ENCODE measurements at places on chromosomes 5 and 9.

GRCh38 chr5:141683596-141684141 is 1.6 kb upstream of the ARAP3 start:
- DNase-seq: no peak

GRCh38 chr5:171149772-171150171 is 159.3 kb upstream of the TLX3 start:
- DNase-seq: no peak

GRCh38 chr9:113668061-113668460 is 204.5 kb downstream of the RGS3 start:
- DNase-seq: no peak

DNA sequence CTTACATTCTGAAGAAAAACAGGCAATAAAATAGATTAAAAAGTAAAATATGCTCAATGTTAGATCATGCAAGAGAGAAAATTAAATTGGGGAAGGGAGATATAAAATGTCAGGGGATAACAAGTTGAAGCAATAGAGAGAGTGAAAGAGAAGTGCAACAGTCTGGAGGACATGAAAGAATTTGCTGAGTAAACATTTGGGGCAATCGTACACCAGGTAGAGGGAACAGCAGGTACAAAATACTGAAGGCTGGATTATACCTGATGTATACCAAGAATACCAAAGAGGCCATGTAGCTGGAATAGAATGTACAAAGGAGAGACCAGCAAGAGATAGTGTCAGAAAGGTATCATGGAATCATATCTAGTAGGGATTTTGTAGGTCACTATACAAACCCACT is 300.8 kb downstream of the DNAH5 start:
- DNase-seq: no peak

- DNase-seq: no peak
Measured at GRCh38 chr9:137454145-137454596, 5.0 kb downstream of the NSMF start.

DNA sequence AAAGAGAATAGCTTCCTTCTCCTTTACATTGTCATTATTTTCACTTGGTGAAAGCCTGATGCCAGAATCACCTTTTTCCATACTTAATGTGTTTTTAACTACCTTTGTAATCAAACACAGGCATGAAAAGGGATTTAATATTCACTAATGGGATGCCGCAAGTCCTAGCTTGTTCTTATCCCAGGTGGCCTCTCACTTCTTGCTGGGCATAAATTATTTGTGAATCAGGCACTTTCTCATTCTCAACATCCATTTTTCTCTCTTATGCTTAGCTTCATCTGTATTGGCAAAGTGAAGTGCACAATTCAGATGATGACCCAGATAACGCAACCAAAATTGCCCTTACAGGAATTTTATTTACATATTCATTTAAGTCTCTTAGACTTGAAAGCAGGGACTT is 10.9 kb downstream of the ACTL7B start:
- DNase-seq: no peak

GRCh38 chr5:177444106-177445051 is 2.2 kb upstream of the PRR7 start:
- no peak for DNase-seq

DNA sequence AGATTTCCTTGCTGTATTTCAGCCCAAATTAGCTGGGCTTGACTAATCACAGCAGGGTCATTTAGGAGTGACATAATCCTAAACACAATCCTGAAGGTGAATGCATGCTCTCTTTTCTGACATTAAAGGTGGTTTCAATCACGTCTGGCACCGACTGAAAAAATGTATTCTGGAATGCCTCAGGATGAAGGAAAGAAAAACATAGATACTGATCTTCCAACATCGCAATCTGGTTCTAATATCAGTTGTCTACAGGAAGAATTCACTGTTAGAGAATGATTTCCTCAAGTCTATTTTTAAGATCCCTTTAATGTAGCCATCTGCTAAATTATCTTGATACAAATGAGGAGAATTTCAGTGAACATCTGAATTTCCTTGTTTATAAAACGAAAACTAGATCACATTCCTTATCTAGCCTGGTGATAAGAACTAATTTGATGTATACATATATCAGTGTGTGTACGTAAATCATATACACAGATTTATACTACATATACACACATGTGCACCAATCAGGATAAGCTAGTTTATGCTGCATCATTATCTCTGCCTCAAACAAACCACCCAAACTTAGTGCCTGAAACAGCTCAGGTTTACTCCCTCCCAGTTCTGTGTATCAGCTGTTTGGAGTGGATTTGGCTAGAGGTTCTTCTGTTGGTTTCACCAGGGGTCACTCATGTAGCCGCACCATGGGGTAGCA is 31.3 kb upstream of the TAS2R1 start:
- no peak for DNase-seq

DNA sequence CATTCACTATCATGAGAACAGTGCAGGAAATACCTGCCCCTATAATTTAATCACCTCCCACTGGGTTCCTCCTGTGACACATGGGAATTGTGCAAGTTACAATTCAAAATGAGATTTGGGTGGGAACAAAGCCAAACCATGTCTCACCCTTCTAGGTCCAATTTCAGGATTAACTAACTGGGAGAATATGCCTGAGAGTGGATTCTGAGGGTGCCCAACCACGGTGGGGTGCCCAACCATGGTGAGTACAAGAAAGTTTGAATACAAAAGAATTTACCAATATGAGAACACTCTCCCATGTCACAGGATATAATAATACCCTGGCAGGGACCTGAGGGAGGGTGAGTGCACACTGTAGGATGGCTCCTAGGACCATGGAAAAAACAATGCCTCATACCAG is 17.2 kb upstream of the GDA start:
- no peak for DNase-seq

DNA sequence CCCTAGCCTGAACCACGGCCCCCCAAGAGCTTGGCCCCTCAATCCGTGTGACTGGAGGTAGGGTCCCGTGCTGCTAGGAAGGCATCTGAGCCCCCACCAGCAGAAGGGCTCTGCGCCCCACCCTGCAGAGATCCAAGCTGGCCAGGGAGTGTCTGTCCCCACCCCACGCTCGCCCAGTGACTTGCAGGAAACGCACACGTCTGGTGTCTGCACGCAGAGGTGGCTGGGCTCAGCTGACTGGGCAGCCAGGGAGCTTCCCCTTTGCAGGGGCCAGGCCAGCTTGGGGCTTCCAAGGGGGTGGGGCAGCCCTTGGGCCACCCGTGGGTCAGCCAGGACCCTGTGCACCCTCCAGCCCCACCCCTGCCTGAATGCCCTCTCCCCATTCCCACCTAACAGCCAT is 24.3 kb downstream of the NOTCH1 start:
- DNase-seq: no peak

DNA sequence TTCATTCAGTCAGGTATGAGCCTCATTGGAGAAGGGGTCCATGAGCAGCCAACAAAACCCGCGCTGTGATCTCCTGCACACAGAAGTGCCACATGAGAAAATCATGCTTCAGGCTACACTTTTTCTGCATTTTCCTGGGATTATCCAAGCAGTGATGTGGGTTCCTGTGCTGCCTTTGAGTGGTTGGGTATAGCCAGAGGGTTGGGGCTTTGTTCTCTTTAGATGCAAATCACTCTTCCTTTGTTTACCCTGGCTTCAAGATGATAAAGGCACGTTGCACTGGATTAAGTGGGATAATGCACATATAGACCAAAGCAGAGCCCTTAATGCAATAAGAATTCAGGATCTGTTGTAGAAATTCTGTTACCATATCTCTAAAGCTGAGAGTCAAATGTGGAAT is 18.7 kb downstream of the ECM2 start:
- no peak for DNase-seq

GRCh38 chr9:130860458-130861316 is 25.6 kb downstream of the ABL1 start:
- no peak for DNase-seq

- no peak for DNase-seq
Measured at GRCh38 chr5:18370531-18370930, 736.3 kb downstream of the TAF11L14 start.

- DNase-seq: no peak
Measured at GRCh38 chr5:90866915-90867731, 308.5 kb downstream of the ADGRV1 start.

DNA sequence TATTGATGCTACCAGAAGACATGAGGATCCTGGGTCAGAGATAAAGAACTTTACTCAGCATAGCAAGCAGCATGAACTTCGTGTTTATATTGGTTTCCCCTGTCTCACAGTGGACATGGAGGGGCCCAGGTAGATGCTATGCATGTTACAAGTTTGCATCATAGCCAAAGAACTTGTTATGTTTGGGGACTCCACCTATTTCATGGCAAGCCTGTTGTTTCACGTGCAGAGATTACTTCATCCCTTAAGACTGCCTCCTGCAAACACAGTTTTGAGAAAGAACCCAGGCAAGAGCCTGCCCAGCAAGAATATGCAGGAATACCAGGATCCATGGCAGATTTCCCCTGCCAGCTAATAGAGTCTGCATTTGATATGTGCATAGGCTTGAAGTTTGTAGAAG is 68.4 kb downstream of the RCL1 start:
- DNase-seq: no peak

GRCh38 chr5:35115920-35116319 is 68.2 kb upstream of the AGXT2 start:
- DNase-seq: no peak

GRCh38 chr5:6634306-6634705 is 1.1 kb downstream of the SRD5A1 start:
- DNase-seq: no peak

- no peak for DNase-seq
Measured at GRCh38 chr9:20244271-20244670, 378.0 kb downstream of the MLLT3 start.

GRCh38 chr5:138720840-138721239 is 32.4 kb upstream of the CTNNA1 start:
- DNase-seq: no peak

- DNase-seq: no peak
Measured at GRCh38 chr5:44046619-44047364, 342.4 kb downstream of the FGF10 start.

DNA sequence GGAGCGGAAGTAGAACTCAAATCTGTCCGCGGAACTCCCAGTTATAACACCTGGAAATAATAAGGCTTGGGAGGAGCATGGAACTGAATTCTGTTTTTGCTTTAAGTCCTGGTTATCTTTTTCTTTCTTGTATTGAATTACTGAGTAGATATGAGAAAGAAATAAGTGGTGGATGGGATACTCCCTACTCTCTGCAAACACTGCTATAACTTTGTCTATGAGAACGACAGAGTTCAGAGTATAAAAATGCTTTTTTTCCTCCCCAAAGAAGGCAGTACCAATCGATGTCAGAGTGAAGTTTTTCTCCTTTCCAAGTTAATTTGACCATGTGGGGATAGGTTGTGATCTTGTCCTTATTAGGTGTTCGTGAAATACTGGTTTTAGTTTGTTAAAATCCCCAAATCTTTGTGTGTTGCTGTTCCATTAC is 1.2 kb downstream of the RIC1 start:
- DNase-seq: no peak

- DNase-seq: no peak
Measured at GRCh38 chr9:35993976-35994720, 36.2 kb upstream of the OR2S2 start.

- DNase-seq: no peak
Measured at GRCh38 chr5:149938791-149939358, 5.7 kb downstream of the PDE6A start.

- no peak for DNase-seq
Measured at GRCh38 chr9:35057271-35057620, 15.2 kb downstream of the VCP start.

GRCh38 chr9:134571946-134572917 is 69.4 kb upstream of the COL5A1 start:
- DNase-seq: no peak

DNA sequence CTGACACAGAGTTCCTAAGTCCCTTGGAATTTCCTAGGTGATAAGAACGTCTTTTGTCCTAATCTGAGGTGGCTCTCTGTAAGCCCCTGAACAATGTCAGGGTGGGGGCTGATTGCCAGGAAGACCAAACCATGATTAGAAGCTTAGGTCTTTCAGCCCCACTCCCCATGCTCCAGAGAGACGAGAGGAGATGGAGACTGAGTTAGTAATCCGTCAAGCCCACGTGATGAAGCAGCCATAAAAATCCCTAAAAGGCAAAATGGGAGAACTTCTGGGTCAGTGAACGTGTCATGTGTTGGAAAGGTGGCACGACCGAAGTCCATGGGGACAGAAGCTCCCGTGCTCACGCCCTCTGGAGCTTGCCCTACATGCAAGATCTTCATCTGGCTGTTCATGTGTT is 85.6 kb downstream of the RAD23B start:
- DNase-seq: no peak

GRCh38 chr9:13078164-13078563 is 201.3 kb downstream of the MPDZ start:
- DNase-seq: no peak

- DNase-seq: no peak
Measured at GRCh38 chr5:83471405-83472212, at the start of gene VCAN. TSS of gene VCAN (plus strand) at chr5:83471744. CDS start at chr5:83483519, 11,775 bp downstream.

- no peak for DNase-seq
Measured at GRCh38 chr5:177605667-177606066, 5.7 kb downstream of the B4GALT7 start.

- no peak for DNase-seq
Measured at GRCh38 chr9:13122756-13123369, 156.6 kb downstream of the MPDZ start.

DNA sequence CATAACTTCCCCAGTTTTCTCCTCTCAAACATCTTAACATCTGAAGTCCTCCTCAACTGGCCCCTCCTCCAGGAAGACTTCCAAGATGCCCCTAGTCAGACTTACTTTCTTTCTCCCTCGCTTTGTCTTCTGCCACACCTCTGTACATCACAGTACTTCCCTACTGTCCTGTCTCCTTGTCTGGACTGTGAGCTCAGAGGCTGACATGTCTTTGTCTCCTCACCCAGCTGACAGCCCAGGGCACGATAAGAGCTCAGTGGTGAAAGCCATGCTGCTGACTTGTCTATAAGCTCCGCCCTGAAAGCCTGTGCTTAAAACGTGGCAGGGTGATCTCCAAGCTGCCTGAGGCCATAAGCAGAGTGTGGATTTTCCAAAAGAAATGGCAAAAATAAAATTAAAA is 33.0 kb upstream of the SLC25A51 start:
- no peak for DNase-seq

DNA sequence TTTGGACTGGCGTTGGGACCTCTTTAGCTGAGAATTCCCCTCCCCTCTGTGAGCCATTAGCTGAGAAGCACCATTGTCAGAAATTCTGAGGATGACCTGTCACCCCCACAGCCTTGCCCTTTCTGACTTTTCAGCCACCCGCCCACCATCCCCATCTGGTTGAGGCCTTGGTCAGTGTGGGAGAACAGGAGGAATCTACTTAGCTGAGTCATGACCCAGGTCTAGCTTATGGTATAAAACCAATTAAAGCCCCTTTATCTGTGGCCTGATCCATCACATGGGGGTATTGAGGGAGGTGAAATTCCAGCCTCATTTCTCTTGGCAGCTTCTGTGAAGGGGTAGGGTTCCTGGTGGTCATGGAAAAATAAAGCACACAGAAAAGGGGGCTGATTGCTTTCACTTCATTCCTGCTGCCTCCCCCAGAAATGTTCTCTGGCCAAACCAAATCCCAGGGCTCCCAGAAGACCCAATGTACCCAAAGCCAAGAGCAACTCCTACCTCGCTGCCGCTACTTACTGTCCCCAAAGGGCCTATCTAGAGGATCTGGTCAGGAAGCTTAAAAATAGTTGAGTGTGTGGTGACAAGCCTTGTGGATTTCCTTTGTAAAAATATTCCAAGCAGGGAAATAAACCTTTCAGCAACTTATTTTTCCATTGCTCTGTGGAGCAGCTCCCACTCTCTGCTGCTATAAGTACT is 174.8 kb upstream of the TNC start:
- no peak for DNase-seq

GRCh38 chr5:153358315-153358976 is 132.0 kb upstream of the GRIA1 start:
- DNase-seq: no peak

GRCh38 chr9:11833056-11833455 is 860.1 kb upstream of the TYRP1 start:
- DNase-seq: no peak

All from esophagus squamous epithelium (tissue), 5 donors.